Choroid plexus epithelial cell (primary cell): ENCODE measurements at places on chromosomes 12 and 14.

DNA sequence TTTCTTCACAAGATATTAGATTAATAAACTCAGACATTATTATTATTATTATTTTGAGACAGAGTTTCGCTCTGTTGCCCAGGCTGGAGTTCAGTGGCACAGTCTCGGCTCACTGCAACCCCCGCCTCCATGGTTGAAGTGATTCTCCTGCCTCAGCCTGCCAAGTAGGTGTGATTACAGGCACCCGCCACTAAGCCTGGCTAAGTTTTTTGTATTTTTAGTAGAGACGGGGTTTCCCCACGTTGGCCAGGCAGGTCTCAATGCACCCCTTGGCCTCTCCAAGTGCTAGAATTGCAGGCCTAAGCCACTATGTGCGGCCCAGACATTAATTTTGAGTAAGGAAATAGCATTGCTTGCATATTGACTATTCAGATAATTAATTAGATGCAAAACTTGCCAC is 554.9 kb upstream of the LRFN5 start:
- DNase-seq = no peak

DNA sequence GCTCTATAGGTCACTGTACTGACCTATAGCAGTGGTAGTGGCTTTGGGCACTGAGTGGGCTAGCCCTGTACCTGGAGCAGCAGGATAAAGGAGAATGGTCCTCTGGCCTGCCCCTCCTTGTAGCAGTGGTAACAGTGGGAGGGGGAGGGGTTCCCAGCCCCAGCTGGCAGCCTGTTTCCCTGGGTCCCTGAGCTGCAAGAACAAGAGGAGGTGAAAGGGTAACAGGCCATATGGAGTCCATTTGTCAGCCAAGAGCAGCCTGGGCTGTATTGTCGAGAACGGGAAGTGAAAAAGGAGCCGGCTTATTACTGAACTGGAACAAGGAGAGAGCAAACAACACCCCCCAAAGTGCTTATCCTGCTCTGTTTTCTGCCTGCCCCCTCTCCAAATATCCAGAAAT is 73.8 kb upstream of the SRSF5 start:
- peak; percentile 58 for DNase-seq

DNA sequence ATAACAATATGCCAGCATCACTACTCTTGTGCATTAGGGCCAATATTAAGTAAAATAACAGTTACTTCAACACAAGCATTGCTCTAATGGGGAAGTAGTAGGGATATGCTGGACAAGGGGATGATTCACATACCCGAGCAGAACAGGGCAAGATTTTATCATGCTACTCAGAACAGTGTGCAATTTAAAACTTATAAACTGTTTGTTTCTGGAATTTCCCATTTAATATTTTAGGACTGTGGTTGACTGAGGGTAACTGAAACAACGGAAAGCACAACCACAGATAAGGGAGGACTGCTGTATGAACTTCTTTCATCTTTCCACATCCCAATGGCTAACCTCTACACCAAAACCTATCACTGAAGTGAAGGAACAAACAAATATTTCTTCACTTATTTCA is 36.8 kb downstream of the SARNP start:
- peak; percentile 35 for DNase-seq

DNA sequence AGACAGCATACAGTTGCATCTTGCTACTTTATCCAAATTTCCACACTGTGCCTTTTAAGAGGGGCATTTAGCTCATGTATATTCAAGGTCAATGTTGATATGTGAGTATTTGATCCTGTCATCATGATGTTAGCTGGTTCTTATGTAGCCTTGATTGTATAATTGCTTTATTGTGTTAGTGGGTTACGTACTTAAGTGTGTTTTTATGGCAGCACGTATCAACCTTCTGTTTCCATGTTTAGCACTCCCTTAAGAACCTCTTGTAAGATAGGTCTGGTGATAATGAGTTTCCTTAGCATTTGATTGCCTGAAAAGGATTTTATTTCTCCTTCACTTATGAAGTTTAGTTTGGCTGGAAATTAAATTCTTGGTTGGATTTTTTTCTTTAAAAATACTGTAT is 445.2 kb downstream of the NAV3 start:
- DNase-seq = no peak

DNA sequence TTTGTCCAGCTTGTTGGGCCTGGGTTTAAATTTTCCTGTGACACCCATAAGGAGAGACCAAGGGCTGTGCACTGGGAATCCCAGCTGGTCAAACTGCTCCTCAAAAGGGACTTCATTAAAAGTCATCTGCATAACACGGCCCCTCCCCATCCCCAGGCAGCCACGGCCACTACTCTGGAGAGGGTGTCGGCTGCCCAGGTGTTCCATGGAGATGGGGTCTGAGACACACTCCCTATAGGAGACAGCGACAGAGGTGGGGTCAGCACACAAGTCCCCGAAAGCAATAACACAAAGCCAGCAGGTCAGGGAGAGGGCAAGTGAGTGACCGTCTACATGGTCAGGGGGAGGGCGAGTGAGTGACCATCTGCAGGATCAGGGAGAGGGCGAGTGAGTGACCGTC is 75.6 kb upstream of the BCL11B start:
- no peak for DNase-seq

DNA sequence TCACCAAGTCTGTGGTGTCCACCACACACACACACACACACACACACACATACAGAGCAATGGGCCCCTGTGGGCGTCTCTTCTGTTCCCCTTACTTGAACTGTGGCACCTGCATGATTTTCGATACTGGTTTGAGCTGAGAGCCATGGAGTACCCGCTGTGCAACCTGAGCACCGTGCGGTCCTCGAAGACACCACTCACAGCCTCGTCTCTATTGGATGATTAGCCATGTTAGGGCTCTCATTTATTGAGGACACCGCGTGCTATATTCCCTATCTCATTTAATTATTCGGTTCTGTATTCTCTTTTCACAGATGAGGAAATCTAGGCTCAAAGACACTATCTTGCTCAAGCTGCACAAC is 623 bp upstream of the C14orf132 start:
- DNase-seq = no peak

DNA sequence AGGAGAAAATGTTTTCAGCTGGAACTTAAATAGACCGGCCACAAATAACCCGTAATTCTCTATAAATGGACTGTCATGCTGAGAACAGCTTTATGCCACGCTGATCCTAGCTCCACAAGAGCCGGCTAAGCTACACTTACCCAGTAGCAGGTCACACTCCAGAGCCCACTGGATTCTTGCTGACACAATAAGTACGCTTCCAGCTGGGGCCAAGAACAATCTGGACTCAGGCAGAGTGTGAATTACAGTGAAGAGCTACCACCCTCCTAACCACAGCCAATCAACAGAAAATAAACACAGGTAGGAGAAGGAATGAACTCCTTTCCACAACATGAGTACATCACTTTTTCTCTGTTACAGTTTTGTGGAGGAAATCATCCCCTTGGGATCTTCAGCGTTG is 531.3 kb downstream of the GALC start:
- peak; percentile 1 for DNase-seq

GRCh38 chr12:95633049-95633731 is 81.9 kb upstream of the USP44 start:
- peak; percentile 67 for DNase-seq

- no peak for DNase-seq
Observed at GRCh38 chr14:93262446-93262845, 55.4 kb downstream of the UBR7 start.

DNA sequence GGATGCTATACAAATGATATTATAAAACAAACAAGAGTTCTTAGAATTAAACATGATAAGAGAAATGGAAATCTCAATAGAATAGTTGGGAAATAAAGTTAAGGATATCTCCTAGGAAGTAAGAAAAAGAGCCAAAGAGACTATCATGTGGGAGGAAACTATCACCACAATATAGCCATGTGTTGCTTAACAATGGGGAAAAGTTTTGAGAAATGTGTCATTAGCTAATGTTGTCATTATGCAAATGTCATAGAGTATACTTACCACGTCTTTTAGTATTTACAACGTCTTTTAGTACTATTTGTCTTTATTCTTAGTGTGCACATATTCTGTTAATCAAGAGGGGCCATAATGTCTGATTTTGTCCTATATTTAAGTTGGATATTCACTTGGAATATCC is 58.7 kb downstream of the ZNF641 start:
- DNase-seq = no peak
